Stimulated activated CD4-positive, alpha-beta T cell treated with anti-CD3 and anti-CD28 coated beads, Interleukin-15, amount 100 ng/mL, for 48 hours (primary cell): ENCODE measurements at places on chromosomes 7 and 10.

GRCh38 chr10:92014620-92015019 is 91.0 kb downstream of the BTAF1 start:
- no peak for DNase-seq

DNA sequence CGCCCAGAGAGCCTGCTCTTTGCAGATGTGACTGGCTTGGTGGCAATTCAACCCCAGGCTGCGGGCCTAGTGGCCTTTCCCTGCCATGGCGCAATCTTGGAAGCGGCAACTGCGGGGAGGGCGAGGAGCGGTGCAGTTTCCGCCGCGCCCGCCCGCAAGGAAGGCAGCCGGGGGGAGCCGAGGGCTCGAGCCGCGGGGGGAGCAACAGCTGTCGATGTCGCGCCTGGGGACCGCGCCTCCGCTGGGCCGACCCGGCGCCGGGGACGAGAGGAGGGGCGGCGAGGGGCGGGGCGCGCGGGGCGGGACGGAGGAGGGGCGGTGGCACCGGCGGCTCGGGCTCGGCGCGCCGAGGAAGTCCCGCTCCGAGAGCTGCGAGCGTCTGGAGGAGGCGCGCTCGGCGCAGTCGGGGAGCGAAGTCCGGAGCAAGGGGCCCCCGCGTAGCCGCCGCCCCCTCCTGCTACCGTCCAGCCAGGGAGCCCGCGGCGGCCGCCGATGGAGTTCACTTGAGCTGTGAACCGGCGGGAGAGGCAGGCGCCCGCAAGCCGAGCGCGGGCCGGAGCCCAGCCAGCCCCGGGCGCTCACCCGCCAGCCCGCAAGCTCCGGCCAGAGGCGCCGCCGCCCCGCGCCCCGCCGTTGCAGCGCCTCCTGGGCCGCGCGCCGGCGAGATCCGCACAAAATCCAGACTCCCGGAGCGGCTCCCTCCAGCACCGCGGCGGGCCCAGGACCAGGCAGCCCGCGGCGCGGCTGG is 438.1 kb upstream of the GALNT17 start:
- DNase-seq = no peak

GRCh38 chr7:148304456-148304855 is 286.1 kb upstream of the C7orf33 start:
- no peak for DNase-seq

DNA sequence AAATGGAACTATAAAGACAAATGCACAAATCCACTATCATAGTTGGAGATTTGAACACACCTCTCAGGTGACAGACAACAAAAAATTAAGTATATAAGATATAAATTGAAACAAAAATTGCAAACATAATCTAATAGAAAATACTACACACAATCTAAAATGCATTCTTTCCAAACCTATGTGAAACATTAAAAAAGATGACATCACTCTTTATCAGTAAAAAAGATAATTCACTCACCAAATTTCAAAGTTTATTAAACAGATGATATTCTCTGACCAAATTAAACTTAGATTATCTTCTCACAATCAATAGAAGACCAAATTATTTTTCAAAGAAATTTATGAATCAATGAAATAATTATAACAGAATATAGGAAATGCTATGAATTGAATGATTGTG is 4.0 kb downstream of the ZWINT start:
- no peak for DNase-seq

- DNase-seq = no peak
These were observed 14.6 kb upstream of the USP6NL start for GRCh38 chr10:11626071-11626470.

- DNase-seq = no peak
These were observed 5.9 kb upstream of the LRRC18 start for GRCh38 chr10:48945441-48946130.

DNA sequence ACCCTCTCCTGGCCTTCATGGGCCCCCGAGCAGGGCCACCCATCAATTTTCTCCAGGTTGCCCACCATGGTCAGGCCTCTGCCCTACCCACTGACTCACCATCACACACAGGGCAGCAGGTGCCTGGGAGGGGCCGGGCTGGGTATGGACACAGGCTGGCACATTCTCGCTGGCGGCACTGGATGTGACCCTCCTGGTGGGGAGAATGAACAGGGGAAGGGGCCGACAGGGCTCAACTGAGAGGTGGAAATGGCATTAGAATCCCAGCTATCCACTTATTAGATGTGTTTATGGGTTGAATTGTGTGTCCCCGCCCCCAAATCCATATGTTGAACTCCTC is 16.4 kb downstream of the KCP start:
- DNase-seq = no peak
